ENCODE measurements at places on chromosomes 1 and 21.

GRCh38 chr1:116170721-116171589 is 59.8 kb downstream of the MAB21L3 start:
- no peak for DNase-seq

DNA sequence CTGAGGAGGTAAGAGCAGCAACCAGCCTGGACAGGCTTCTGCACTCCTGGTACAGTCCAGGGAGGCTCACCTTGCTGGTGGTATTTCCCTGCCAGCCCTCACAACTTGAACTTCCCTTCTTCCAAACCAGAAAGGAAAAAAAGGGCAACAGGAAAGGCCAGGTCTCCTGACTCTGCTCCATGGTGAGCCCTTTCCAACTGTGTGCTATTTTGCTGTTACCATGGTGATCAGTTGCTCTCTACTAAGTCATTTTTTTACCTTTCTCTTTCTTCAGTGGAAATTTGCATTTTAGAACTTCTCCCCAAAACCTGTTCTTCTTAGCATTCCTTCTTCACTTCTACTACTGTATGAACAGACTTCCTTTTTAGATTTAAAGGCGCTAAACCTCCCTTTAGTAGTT is 164.3 kb downstream of the GRIK1 start:
- no peak for DNase-seq

- DNase-seq = no peak
Observed at GRCh38 chr1:244074559-244075171, 23.6 kb downstream of the ZBTB18 start.

DNA sequence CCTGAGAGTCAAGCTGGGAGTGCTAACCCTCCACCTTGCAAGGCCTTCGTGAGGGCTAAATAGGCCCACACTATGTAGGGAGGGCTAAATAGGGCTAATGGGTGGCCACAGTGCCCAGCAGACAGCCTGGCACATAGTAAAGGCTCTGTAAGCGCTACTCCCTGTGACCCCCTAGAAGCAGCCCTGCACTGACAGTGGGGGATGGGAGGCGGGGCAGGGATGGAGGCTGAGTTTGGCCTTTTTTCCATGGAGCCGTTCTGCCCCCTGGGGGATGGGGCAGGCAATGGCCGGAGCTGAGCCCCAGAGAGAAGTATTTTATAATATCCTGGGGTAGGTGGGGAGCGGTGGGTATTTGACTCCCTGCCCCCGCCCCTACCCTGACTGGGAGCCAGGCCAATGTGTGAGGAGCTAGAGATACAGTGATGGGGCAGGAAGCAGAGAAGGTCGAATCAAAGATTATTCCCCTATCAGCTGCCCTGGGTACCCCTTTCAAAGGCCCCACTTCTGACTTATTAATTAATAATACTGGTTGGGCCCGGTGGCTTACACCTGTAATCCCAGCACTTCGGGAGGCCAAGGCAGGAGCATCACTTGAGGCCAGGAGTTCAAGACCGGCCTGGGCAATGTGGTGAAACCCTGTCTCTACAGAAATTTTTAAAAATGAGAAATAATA is 42.3 kb downstream of the LACTBL1 start:
- no peak for DNase-seq

GRCh38 chr1:184621260-184621659 is 133.4 kb downstream of the EDEM3 start:
- no peak for DNase-seq

DNA sequence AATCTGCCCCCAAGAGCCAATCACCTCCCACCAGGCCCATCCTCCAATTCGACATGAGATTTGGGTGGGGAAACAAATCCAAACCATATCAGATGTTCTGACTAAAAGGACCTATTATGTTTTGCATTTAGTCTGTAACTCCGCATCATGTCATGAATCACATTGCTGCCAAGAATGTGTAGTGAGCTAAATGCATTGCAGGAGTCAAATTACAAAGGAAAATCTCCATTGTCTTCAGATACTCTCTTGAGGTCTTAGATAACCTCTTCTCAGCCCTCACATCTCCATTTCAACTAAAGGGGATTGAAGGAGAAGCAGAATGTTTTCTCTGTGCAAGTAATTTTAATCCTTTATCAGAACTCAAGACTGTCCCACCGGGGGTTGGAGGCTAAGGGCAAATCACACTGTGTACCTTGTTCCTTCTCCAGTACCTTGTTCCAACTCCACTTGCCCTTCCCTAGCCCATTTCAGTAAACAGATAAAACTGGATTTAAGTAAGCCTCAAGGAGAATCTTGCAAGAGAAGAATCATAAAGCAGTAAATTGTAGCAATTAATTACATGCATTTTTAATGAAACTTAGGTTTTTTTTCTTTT is 34.1 kb downstream of the EXTL2 start:
- DNase-seq = no peak

GRCh38 chr1:46254668-46255067 is 7.1 kb downstream of the RAD54L start:
- DNase-seq = no peak

- no peak for DNase-seq
Observed at GRCh38 chr1:6951536-6951935, 166.3 kb downstream of the CAMTA1 start.

DNA sequence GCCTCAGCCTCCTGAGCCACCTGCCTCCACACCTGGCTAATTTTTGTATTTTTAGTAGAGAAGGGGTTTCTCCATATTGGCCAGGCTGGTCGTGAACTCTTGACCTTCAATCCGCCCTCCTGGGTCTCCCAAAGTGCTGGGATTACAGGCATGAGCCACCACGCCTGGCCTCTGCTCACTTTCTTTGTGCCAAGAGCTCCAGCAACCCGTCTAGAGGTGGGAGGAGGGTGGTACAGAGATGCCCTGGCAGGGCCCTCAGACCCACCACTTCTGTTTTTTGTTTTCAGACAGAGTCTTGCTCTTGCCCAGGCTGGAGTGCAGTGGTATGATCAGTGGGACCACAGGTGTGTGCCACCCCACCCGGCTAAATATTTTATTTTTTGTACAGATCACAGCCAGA is 6.9 kb upstream of the SYNC start:
- no peak for DNase-seq

DNA sequence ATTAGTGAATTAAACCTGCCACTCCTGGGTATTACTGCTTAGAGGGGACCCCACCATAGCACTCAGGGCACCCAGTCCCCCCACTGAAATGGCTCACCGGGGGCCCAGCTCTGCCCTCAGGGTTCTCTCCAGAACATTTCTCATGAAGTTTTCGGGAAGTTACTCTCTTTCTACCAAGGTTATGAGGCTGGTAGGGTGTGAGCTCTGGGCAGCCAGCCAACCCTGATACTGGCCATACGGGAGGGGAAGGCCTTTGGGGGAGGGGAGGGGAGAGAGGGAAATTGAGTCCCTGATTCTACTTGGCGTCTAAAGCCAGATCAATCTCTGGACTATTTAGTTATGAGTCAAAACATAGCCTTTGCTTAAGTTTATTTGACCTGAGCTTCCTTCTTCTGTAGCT is 12.9 kb upstream of the PDE9A start:
- DNase-seq = no peak

- DNase-seq = no peak
Observed at GRCh38 chr1:15453734-15454133, 2.8 kb upstream of the CELA2A start.

GRCh38 chr1:61183471-61184039 is 101.2 kb downstream of the NFIA start:
- DNase-seq = peak; percentile 33

DNA sequence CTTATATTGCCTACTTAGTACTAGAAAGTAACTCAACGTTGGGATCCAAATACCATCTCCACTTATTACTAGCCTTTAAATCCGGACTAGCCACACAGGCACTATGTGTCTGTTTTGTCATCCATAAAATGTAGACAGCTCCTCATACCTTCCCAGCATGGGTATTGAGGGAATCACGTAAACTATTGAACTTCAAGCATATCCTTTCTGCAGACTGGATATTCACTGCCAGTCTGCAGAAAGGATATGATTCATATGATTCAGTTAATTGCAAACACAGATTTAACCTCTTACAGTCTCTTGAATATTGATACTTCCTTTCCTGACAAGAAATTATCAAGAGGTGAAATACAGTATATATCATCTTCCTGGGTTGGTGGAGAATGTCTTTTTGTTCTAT is 186.0 kb downstream of the LEPR start:
- no peak for DNase-seq

- no peak for DNase-seq
Observed at GRCh38 chr1:212838145-212838544, 9.3 kb downstream of the SPATA45 start.

- DNase-seq = no peak
Observed at GRCh38 chr1:64750875-64751274, 6.0 kb downstream of the RAVER2 start.

- no peak for DNase-seq
Observed at GRCh38 chr1:6446665-6447015, 19.3 kb downstream of the TNFRSF25 start.

DNA sequence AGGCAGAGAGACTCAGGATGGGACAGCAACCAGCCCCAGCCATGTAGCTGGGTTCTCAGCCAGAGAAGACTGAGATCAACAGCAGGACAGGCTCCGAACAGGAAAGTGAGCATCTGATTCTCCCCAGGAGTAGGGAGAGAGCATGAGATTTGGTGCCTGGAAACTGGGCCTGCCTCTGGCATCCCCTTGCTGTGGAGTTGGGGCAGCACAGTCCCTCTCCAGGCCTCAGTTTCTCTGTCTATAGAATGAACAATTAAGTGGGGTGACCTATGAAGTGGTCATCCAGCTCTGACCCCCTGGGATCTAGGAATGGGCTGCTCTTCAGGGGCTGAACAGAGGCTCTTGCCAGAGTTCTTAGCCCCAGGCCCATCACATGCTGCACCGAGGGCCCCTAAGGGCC is 55.6 kb downstream of the KLHDC7A start:
- DNase-seq = no peak

GRCh38 chr1:179547021-179547535 is 28.7 kb downstream of the NPHS2 start:
- DNase-seq = no peak

GRCh38 chr1:112881742-112882127 is 74.3 kb downstream of the SLC16A1 start:
- no peak for DNase-seq

DNA sequence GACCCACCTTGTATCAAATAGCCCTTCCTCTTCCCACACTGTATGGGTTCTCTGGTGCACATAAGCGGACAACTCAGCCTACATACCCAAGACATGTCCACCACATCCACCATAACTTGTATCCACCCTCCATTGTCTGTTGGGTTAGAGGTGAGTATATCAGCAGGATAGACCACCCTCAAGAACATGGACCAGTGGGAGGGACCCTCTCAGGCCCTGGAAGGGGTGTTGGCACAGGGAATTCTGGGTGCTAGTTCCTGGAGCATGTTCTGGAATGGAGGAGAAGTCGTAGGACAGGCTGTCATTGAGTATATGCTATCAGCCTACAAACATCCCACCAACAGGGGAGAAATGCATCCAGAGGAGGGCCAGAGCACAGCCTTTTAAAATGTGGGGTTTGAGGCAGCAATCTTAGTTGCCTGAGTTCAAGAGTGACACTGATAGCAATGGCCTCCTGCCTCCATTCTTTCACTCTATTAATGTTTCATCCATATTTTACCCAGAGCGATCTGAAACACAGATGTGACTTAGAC is 7.5 kb downstream of the CD55 start:
- no peak for DNase-seq

GRCh38 chr1:200921571-200922110 is 26.9 kb downstream of the INAVA start:
- no peak for DNase-seq
